ENCODE measurements at places on chromosomes 3 and 15.

GRCh38 chr15:77371850-77372563 is 47.9 kb downstream of the PEAK1 start:
- no peak for DNase-seq

DNA sequence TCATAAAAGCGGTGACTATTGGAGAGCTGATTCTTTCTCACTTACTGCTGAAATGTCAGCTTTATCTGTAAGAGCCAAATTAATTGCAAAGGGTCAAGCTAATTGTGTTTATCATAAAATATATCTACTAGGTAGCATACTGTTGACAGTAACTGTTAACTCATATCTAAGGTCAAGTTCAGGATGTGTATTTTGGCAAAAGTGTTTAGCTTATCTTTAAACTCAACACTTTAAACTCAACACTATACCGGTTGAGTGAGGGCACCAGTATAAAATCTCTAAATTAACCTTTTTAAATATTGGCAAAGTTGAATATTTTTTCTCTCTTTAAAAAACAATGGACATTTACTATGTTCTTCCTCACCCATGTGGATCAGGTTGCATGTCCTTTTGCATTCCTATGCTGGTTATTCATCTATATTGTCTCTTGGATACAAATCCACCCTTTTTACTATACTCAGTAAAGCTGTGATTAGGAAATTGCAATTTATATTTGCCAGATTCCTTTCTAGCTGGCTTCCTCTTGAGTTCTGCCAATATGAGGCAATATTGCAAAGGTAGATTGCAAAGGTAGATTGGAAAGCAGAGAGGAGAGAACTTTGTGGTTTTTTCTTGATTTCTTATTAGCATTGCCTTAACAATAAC is 344.6 kb upstream of the DCBLD2 start:
- DNase-seq, result no peak

- DNase-seq, result no peak
Observed at GRCh38 chr3:31465999-31466398, 66.7 kb upstream of the STT3B start.

DNA sequence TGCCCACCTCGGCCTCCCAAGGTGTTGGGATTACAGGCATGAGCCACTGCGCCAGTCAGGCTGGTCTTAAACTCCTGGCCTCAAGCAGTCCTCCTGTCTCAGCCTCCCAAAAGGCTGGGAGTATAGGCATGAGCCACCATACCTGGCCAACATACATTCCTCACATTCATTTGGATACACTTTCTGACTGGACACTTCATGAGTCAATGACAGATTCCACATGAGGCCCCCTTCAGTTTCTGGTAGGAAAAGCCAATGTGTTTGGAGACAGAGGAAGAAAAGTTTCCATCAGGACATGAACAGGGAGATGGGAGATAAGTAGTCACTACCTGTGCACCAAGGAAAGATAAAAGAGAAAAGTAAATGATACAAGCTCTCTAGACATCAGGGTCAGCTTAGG is 49.4 kb upstream of the GSK3B start:
- no peak for DNase-seq

DNA sequence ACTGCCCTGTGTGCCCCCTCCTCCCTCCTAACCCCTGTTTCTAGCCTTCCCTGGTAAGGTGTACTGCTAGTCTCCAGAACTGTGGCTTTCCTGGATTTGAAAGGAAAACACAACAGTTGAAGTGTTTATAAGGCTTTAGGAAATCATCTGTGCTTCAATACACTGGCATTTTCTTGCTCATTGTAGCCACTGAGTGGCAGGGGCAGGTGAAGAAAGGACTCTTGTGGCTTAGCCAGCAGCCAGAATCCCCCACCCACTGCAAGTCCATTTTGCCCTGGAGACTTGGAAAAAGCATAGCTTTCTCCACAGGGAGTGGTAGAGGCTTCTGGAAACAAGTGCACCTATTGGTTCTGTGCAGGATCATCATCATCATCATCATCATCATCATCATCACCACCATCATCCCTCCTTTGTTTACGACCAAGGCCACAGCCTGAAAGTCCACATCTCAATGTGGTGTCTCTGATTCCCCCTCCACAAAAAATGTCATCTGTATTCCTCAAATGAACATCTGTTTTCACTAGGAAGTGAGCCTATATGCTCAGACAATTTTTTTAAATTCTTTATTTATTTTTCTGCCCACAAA is 33.4 kb downstream of the AQP9 start:
- no peak for DNase-seq

- DNase-seq, result no peak
Observed at GRCh38 chr3:69129531-69129930, 7.1 kb upstream of the LMOD3 start.

- DNase-seq, result no peak
Observed at GRCh38 chr15:96053031-96053780, 277.3 kb upstream of the NR2F2 start.

DNA sequence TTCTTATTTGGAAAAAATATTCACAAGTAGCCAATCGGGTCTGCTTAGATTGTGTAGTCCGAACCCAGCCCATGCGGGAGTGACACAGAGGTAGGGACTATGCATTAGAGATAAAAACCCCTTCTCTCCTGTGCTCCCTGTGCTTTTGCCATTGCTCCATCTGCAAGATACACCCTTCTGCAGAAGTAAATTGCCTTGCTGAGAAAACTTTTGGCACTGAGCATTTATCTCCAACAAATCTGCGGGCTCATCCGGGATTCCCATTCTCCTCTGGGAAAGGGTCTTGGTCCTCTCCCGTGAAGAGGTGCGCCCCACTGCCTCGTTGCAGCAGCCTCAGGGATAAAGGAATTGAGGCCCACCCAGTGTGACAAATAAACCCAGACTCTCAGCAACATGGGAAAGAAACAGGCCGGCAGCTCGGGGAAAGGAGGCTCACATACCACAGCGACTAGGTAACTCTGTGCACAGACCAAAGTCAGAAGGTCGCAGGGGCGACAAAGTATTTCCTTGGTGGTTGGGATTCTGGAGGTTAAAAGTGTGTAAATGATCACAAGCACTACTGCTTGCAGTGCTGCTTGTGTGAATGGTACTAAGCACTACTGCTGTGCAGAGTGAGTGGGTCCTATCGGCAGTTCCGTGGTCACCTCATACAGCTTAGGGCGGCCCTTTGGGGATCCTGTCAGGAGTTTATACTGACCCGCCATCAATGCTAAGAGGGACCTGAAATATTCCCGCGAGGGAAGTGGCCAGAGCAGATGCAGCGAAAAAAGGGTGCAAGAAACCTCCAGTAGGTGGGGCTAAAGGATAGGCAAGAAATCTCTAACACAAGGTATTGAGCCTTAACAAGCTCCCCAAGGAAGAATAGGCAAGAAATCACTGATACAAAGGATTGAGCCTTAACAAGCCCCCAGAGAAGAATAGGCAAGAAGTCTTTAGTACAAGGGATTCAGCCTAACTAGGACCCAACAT is 54.3 kb downstream of the GSK3B start:
- peak; percentile 75 for DNase-seq

DNA sequence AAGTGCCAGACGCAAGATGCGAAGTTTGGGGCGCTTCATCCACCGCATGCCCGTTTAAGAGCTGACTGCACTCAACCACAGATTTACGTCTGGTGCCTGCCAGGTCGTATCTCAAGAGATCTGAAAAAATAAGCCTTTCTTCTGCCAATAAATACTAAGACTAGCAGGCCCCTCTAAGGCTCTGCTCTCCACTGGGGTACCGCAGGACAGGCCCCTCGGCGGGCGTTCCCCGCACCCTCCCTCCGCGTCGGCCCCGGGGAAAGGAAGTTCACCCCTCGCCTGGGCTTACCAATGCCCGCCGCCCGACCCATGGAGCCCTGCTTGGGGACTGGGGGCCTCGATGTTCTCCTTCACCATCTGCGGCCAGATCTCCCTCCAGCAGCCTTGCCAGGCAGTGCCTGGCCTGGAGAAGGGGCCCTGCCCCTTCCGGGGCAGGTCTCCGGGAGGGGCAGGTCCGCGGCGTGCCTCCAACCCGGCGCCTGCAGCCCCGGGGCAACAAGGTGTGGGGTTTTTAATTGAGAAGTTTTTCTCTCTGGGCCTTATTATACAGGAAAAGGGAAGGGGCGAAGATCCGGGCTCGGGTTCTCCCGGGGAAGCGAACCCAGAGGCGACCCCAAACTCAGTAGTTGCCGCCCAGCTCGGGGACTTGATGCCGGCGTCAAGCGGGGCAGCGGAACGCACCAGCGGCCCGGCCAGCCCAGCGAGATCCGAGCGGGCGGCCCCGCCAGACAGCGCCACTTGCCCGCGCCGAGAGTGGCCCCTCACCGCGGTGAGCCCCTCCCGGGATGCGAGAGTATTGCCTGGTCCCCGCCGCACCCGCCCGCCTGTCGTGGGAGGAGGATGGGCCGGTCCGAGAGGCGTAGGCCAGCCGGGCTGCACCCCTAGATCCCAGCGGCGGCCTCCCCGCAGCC is 735 bp downstream of the GOLGA8B start:
- peak; percentile 26 for DNase-seq

DNA sequence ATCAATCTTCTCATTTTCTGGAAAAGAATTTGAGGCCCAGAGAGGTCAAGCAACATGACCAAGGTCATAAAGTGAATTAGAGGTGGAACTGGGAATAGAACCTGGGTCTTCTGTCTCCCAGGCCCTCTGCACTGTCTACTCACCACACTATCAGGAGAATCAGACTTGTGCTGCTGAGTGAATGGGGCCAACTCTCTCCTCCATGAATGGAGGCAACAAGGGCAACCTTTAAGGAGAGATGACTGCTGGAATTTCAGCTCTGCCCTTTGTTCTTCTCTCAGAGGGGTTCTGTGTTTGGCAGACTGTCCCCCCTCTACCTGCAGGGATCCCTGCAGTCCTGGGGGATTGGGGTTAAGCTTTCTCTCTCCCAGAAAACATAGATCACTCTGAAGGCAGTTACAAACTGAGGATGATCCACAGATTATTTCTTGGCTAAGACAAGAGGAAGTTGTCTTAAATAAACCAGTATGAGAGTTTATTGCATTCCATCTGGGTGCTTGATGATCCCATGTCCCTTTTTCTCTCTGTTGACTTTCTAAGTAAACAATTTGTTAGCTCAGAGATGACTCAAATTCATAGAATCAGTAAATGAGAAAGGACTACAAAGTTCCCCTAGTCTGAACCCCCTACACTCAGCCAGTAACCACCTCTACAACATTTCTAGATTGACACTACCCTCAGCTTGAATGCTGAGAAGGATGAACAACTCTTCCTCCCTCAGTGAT is 99.0 kb upstream of the LIPC start:
- DNase-seq, result no peak

GRCh38 chr15:38453971-38454695 is at the start of gene FAM98B:
FAM98B (plus strand) TSS chr15:38454127; CDS start chr15:38454162, 35 bp downstream.
- peak; percentile 54 for DNase-seq

DNA sequence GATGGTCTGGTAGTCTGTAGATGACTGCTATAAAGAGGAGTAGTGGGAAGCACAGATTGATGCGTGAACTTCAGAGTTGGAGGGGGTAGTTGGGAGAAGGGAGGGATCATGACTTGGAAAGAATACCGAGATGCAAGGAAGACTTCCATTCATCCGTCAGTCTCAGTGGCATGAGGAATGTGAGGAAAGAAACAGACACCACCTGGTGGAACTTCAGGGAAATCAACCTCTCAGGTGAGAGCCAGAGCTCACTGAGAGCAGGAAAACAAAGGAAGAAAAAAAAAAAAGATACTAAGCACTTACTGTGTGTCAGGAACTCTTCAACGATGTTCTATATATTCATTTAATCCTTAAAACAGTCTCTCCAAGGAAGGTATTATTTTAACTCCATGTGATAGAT is 172.4 kb downstream of the OXSM start:
- DNase-seq, result no peak

GRCh38 chr3:153103406-153103945 is 58.5 kb upstream of the RAP2B start:
- DNase-seq, result no peak

- DNase-seq, result no peak
Observed at GRCh38 chr3:173799060-173799816, 401.7 kb downstream of the NLGN1 start.

DNA sequence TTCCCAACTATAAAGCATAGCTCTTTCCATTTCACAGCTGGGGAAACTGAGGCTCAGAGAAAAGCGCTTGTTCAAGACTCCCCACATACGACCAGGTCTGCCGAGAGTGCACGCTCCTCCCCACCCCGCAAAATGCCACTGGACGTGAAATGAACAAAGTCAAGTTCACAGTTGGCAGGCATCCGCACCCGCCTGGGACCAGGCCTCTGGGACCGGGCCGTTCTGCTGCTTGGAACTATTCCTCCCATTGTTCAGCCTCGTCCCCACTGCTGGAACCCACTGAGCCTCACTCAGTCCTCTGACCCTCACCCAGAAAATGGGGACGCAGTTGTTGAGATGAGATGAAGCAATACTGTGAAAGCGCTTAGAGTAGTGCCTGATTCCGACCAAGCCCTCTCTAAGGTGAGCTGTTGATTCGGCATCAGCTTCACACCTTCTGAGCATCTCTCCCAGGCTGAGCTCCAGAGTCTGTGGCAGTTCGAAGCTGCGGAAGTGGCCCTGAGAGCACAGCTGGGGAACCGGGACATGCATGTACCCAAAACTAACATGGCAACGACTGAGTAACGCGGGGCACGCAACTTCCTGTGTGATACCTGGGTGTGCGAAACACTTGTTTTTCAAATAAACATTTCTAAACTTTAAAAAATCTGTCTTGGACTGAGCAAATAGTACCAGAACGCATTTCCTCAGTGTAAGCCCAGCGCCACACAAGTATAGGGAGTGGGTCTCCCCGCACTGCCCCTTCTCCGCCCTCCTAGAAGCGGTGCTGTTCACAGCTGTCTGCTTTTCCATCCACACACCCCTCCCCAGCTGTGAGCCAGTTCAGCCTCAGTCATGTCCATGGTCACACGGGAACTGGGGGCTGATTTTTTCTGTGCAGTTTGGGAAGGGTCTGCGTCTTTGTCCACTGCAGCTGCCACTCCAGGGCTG is 93.4 kb downstream of the CHSY1 start:
- DNase-seq, result no peak

DNA sequence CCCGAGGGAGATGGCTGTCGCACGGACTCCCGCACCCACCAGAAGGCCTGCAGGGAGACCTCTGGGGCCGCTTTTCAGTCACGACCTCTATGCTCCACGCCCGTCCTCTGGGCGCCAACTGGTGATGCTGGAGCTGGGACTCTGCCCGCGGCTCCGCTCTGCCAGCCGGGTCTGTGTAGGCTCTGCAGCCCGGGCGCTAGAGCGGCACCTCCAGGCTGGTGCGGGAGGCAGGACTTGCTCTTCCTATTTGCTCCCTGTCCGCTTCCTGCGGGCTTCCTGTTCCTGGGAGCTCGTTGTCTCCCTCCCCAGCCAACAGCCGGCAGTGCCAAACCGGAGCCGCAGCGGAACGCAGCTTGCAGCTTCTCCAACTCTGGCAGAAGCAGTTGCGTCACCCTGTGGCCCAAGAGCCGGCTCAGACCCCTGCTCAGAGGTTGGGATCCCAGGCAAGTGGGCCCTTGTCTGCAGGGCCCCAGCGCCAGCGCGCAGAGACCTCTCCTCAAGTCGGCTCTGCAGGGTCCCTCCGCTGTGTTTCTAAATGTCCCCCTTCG is 285.9 kb downstream of the XXYLT1 start:
- peak; percentile 48 for DNase-seq

DNA sequence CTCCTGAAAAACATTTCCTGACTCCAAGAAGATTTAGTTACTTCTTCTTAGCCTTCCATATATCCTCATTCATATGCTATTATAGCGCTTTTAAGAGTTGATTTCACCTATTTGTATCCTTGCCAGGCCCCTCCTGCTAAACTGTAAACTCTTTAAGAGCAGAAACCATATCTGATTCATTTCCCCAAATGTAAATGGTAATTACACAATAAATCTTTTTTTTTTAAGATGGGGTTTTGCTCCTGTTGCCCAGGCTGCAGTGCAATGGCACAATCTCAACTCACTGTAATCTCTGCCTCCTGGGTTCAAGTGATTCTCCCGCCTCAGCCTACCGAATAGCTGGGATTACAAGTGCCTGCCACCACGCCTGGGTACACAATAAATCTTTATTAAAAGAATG is 4.5 kb downstream of the DLEC1 start:
- DNase-seq, result no peak

- DNase-seq, result no peak
Observed at GRCh38 chr3:153673853-153674252, 447.3 kb upstream of the ARHGEF26 start.
